ENCODE measurements at places on chromosomes 7 and 10.

- DNase-seq: no peak
Measured at GRCh38 chr7:77197141-77197540, 2.5 kb downstream of the FGL2 start.

DNA sequence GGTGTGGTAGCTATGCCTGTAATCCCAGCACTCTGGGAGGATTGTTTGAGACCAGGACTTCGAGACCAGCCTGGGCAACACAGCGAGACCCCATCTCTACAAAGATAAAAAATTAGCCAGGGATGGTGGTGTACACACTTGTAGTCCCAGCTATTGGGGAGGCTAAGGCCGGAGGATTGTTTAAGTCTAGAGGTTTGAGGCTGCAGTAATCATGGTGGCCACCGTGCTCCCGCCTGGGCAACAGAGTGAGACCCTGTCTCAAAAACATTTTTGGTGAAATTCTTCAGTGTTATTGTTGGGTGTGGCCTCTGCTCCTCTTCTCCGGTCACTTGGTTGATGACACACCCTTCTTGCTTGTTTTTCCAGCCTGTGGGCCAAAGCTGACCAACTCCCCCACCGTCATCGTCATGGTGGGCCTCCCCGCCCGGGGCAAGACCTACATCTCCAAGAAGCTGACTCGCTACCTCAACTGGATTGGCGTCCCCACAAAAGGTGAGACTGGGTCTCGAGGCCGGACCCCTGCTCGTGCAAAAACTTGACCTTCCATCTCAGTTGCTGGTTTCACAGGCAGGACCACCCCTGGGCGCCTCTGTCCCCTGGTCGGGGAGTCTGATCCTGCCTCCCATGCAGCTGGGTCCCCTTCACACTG is 10.6 kb downstream of the PFKFB3 start:
- DNase-seq: no peak

DNA sequence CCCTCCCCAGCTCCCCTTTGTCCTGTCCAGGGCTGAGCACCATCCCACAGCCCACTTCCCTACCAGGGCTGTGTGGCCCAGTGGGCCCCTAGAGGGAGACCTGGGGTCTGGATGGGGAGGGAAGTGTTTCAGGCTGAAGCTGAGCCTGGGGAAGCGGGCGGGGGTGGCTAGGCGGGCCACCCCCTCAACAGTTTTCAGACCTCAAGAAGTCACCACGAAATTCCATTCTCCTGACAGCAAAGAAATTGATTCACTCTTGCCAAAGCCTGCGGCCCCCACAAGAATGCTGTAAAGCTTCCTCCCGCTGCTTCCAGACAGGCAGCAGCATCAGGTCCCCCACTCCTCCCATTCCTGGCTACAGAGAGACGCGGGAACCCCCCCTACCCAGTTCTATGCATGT is 2.5 kb upstream of the LFNG start:
- peak; percentile 96 for DNase-seq

DNA sequence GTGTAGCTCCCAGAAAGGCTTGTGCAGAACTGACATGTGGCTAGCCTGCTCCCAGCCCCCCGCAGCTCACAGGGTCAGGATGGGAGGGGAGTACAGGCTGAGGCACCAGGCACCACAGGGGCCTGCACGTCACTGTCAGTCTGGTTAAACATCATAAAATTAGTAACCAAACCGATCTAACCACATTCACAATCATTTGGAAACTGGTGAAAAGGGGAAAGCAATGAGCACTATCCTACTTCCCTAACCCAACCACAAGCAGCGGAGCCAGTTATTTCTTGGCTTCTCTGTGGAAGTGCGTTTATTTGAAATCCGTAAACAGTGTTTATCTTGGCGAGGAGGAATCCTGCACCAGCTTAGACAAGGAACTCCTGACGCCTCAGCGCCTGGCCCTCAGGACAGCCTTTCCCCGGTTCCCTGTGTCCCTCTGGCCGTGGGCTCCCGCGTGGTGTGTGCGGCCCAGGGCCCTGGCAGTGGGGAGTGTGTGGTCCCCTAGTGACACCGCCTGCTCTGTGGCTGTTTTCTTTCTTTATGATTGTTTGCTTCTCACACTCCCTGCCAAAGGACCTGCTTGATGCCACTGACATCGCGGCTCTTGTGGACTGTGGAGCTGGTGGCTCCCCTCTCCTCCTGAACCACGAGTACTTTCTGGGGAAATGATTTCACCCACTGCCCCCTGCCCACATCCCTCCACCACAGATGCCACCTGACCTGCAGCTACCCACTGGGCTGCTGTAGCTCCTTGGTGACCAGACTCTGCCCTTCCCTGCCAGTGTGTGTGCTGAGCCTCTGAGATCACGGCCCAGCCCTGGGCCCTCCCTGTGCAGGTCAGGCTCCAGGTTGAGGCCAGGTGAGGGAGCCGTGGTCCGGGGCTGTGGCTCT is 38.0 kb downstream of the INPP5A start:
- no peak for DNase-seq

GRCh38 chr10:60769406-60769805 is 8.9 kb upstream of the CDK1 start:
- no peak for DNase-seq

DNA sequence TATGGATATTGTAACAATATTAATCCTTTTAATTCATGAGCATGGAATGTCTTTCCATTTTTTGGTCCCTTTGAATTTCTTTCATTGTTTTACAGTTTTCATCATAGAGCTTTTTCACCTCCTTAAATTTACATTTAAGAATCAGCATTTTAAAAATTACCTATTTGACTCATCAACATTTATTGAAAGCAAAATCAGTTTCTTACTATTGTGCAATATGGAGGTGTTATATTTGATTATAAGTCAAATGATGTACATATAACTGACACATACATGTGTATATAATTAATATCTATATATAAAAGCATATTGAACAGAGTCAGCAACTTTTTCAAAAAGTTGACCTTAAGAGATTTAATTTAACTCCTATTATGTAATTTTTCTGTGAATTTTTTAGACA is 52.2 kb downstream of the SHOC2 start:
- DNase-seq: no peak

- DNase-seq: no peak
Measured at GRCh38 chr10:121368347-121369025, 229.8 kb downstream of the FGFR2 start.

- DNase-seq: no peak
Measured at GRCh38 chr7:47737601-47738000, 155.7 kb upstream of the TNS3 start.

- peak; percentile 72 for DNase-seq
Measured at GRCh38 chr7:27147199-27148030, at the start of gene HOXA6. Gene HOXA6, minus strand, starts transcription at chr7:27147774. Its CDS starts 25 bp downstream, at chr7:27147749.

GRCh38 chr10:77086081-77086480 is 551.5 kb downstream of the KCNMA1 start:
- no peak for DNase-seq

DNA sequence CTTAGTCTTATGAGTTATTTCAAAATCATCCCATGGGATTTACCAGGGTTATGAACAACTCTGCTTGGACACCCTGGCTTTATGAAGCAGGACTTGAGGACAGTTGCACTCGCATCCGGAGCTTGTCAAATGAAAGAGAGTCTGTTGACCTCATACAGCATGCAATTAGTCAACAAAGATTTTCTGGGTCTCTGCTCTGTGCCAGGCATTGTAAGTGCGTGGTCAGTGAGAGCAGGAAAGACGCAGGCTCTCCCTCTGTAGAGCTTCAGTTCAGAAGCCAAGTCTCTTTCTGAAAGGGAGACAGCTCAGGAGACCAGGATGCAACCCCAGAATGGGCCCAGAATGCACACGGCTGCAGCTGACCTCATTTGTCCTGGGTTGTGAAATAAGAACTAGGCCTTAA is 45.5 kb upstream of the DMBT1 start:
- no peak for DNase-seq

- DNase-seq: peak; percentile 47
Measured at GRCh38 chr10:100469756-100470155, 6.9 kb downstream of the WNT8B start.

GRCh38 chr10:17059197-17059688 is 70.4 kb downstream of the CUBN start:
- peak; percentile 80 for DNase-seq

Measured in GM23248 (cell line).